Heart left ventricle (tissue), 16 donors: ENCODE measurements at places on chromosomes 3 and 15.

DNA sequence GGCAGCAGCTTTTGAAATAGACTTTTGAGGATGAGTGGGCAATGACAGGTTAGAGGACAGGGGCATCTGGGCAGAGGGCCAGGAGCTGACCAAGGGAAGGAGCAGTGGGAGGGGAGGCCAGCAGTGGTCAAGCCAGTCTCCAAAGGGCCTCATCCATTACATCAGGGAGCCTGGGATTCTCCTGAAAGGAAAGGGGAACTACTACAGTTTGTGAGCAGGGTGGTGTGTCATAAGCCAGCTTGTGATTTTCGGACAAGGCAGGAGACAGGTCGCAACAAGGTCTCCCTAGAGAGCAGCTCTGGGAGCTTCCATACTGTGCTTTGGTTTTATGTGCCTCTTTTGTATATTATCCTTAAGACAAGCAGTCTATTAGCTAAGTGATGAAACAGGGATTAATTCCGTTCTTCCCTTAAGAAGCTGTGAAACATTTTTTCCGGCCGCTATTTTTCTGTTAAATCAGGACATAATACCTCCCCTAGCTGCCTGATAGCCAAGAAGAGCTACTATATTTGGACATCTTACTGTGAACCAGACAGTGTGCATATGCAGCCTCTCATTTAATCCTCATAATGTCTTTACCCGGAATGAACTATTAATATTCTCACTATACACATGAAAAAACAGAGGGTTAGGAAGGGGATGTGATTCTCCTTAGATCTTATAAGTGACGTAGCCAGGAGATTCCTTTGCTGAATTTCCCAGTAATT lies 46.4 kb downstream of the C2CD4B start:
- no peak for DNase-seq

DNA sequence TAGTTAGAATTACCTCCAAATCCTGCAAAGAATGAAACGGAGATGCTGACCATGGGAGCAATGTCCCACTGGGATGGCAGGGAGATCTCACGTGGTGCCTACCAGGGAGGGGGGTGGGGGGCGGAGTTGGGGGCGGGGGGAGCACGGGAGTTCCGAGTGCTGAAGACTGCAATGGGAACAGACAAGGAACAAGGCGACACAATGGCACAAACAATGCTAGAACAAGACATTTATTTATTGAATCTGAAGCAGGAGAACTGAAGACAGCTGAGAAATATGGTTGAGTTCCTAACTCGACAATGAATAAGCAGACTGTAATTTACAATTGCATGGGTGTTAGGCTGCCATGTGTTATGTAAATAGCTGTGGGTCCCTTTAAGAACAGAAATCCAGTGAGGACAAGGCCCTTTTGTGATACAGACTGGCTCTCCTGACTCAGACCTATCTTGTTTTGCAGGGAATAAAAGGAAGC lies 91.2 kb downstream of the AQP9 start:
- no peak for DNase-seq

DNA sequence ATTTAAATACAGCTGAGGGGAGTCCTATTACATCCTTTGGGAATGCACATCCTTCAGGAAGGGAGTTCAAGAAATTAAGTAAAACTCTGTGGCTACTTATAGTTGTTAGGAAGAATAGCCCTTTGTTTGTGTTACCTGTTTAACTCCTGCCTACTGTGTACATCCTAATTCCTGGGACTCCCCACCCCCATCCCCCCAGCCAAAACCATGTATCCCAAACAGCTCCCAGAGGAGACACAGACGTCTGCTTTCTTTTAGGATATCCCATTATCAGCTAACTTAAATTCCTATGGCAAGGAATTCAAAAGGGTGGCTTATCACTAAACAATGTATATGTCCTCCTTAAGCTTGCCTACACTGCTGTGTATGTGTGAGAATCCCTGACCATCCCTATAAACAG lies 581.7 kb downstream of the DIPK2A start:
- no peak for DNase-seq

DNA sequence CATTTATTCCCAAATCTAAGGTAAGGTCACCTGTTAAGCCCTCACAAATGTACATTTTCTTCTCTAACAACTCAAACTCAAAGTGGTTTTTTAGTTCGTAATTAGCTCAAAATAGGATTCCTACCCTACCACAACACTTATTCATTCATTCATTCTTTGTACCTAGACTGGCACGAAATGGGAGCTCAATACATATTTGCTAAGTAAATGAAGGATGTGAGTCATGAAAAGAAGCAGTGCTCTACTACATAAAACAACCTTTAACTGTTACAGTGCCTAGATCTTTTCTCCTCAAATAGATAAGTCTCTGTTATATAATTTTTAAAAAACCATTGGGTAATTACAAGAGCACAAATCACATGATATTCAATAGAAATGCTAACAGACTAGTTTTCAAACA lies 13.1 kb downstream of the RSL24D1 start:
- no peak for DNase-seq

- no peak for DNase-seq
These were observed 3.5 kb upstream of the SEMA5B start for GRCh38 chr3:123031051-123031450.

DNA sequence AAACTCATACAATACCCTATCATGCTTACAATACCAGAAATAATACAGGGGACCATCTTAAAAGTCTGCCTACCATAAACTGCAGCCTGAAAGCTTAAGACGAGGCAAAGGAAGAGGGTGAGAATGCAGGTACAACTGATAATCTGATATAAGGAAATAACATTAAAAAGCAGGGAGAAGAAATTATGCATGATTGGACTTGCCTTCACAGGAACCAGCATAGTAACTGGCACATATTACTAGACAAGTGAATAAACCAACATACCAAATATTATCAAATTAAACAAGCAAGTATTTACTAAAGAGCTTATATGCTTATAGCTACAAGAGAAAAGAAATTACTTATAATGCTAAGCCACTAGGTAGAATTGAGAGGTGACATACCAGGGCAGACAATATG lies 18.7 kb downstream of the ANKRD28 start:
- DNase-seq: no peak
